Adipocyte (in vitro differentiated cells): ENCODE measurements at places on chromosomes 12 and 14.
A peak's percentile ranks its signal among the peaks of the same experiment; 100 is the strongest.

- DNase-seq = no peak
Observed at GRCh38 chr12:120249875-120250795, 15.4 kb downstream of the PXN start.

- DNase-seq = no peak
Observed at GRCh38 chr12:108690191-108690518, 41.2 kb downstream of the CORO1C start.

DNA sequence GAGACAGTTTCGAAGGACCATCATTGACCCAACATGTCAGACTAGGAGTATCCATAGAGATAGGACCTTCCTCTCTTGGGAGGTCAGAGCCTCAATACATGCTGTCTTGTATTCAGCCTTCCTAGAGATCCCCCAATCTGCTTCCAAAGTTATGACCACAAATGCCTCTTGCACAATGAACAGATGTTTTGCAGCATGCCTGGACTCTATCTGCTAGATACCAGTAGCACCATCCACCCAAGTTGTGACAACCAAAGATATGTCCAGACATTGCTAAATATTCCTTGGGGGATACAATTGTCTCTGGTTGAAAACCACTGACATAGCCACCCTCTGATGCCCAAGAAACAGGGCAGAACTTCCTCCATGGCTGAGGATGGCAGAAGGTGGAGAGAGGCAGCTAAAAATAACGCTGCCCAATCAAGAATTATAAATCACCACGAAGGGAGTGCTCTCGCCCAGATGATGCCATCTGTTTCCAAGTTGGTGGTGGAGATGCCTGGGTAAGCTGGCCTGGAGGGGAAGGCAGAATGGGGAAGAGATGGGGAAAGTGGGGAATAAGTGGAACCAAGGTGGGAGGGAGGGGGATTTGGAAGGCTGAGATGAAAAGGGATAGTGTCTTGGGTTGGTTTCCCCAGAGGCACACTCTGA, 42.9 kb upstream of the NOS1 start:
- no peak for DNase-seq

- no peak for DNase-seq
Observed at GRCh38 chr12:2553388-2554126, 241.2 kb upstream of the FKBP4 start.

- peak; percentile 97 for DNase-seq
Observed at GRCh38 chr14:74571901-74572725, 39.9 kb downstream of the LTBP2 start.

GRCh38 chr12:1872448-1872847, 46.0 kb downstream of the CACNA2D4 start:
- DNase-seq = no peak
